ENCODE measurements at places on chromosomes 13 and 19.

DNA sequence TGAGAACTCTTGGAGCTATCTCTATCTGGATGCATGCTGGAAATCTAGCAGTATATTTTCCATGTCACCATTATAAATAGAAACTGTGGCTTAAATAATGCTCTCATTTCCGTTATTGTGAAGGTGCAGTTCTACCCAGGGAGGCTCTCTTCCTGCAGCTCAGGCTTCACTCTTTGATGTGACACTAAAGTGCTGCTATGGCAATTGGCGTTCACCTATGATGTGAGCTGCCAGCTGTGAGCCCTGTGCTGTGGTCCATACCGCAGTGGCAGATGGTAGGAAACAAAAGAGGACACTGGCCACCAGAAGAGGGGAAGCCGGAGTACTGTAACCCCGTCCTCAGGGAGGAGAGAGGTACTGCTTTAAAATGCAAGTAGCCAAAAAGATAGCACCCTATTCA lies 40.6 kb upstream of the ZNF681 start:
- DNase-seq = peak; percentile 28

DNA sequence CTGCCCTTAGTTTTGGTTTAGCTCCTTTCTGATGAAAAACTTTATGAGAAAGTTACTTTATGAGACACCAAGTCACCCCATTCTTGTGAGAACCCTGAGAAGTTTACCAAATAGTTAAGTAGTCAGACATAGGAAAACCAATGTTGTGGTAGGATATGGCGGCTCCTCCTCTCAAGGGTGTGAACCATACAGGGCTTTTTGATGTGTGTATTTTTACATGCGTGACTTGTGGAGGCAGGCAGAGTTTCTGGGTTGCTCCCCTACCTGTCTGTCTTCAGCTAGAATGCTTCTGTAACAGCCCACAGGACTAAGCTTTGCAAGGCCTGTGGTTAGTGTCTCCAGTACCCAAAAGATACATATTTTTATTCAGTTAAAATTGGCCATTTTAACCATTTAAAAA lies 18.3 kb downstream of the UBAC2 start:
- peak; percentile 61 for DNase-seq

DNA sequence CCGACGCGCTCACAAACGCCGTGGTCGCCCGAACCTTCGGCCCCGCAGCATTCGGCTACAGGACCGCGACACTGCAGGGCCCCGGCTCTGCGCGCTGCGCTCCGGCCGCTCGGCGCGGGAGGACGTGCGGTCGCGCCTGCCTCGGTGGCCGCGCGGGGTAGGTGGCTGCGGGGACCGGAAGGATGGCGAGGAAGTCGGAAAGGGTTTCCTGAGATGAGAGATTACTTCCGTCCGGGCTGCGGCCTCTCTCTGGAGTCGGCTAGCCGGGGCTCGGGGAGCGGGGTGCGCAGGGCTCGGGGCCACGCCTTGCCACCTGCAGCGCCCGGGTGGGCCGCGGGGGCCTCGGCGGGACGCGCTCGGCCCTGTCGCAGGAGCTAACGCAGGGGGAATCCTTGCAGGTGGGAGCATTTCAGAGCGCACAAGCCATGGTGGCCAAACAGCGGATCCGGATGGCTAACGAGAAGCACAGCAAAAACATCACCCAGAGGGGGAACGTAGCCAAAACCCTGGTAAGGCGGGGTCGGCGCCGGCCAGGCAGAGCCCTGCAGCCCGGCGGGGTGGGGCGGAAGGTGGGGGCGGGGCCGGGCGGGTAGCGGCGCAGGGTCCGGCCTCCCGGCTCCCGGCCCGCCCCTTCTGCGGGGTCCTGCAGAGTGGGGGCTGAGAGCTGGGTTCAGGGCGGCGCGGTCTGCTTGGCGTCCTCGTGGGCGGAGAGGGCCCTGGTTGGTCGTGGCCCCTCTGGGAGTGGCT lies at the start of gene SERP2:
Gene SERP2 (plus strand): TSS at position 224 of the 747 bp plus-strand sequence. CDS start 202 bp downstream, at position 426.
- no peak for DNase-seq

DNA sequence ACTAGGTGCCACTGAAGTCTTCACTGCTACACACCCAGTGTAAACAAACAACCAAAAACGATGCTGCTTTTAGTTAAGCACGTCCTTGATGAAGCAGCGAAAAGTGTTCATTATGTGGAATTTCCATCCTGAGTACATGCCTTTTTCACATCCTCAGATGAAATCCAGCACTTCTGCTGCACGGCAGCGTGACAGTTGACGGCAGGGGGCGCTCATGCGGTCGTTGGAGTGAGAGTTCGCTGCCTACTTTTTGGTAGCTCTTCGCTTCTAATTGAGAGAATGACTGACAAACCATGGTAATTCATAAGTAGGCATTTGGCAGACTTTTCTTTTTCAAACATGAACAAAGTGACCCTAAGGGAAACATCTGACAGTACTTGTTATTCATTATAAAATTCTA lies 1124.9 kb downstream of the EFNB2 start:
- no peak for DNase-seq

- no peak for DNase-seq
Observed at GRCh38 chr13:100517728-100518127, 70.9 kb downstream of the GGACT start.

DNA sequence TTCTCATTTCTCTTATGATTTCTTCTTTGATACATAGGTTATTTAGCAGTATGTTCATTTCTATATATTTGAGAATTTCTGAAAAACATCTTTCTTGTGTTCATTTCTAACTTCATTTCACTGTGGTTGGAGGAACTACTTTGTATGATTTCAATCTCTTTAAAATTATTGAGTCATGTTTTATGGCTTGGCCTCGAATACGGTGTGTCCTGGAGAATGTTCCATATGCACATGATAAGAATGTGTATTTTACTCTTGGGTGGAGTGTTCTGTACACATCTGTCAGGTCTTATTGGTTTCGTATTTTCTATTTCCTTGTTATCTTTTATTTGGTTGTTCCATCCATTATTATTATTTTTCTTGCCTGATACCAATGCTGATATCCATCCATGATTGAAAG lies 22.9 kb downstream of the DNM2 start:
- DNase-seq = no peak

- DNase-seq = no peak
Observed at GRCh38 chr13:80618781-80619180, 277.9 kb upstream of the SPRY2 start.

GRCh38 chr19:8355631-8356402 lies 8.1 kb upstream of the ANGPTL4 start:
- DNase-seq = no peak

- DNase-seq = no peak
Observed at GRCh38 chr13:107291875-107292274, 723.9 kb upstream of the ARGLU1 start.

Measured in effector CD4-positive, alpha-beta T cell (primary cell).